ENCODE measurements at places on chromosomes 1 and 21. TPM values are rescaled to one million over a fixed set of nuclear protein-coding genes. Genes with fewer than 3 reads are reported as not detected.
A peak's percentile ranks its signal among the peaks of the same experiment; 100 is the strongest.

- DNase-seq, result peak; percentile 41
Observed at GRCh38 chr1:88890791-88891317, 513 bp downstream of the GTF2B start.

GNB1 gene
- 338 TPM for total RNA-seq

GRCh38 chr21:41726058-41726558 is 40.7 kb downstream of the RIPK4 start:
- DNase-seq, result no peak

DNA sequence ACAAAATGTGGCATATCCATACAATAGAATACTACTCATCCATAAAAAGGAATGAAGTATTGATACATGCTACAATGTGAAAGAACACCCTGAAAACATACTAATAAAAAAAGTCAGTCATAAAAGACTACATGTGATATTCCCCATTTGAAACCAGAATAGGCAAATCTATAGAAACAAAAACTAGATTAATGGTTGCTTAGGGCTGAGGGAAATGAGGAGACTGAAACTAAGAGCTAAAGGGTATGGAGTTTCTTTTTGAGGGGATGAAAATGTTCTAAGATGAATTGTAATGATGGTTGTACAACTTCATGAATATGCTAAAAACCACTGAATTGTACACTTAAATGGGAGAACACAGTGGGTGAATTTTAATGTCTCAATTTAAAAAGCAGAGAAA is 50.9 kb downstream of the ACBD6 start:
- DNase-seq, result no peak

DNA sequence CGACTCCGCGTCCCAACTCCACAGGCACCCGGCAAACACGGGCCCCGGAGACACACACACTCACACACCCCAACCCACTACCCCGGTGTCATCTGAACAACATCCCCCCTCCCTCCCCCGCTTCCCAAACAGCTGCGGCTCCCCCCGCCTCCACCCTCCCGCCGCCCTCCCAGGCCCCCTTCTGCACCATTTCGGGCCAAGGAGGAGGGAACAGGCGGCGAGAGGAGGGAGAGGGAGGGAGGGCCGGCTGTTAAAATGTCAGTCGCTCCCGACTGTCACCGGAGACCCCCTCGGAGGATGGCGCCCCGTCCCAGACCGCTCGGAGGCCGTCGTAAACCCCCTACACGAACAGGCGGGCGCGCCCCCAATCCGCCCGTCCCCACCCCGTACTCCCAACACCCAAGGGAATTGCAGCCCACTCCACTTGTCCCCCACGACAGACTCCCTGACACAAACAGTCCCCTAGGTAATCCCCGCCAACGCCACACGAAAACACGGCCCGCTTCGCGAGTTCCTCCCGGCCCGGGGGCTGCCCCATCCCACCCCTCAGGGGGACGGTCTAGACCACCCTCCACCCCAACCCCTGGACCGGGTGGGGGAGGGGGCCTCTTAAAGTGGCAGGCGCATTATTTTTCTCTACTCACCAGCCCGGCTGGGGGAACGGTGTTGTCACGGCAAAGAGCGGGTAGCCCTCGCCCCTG is 583 bp downstream of the MEF2D start:
- DNase-seq, result no peak

FAM177B gene
- total RNA-seq, result 36.8 TPM

DNA sequence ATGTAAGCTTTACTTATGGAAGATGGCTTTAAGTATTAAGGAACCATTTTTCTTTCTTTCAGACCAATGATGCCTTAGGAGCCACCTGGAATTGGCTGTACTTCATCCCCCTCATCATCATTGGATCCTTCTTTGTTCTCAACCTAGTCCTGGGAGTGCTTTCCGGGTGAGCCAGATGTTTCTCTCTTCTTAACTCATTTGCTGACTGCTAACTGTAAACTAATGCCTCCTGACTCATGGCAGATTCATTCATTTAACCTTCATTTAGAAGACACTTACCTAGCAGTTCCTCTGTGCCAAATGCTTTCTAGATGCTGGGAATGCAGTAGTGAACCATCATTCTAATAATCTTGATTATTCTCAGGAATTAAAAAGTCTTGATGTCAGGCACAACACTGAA is 168.0 kb downstream of the CACNA1E start:
- no peak for DNase-seq

DNA sequence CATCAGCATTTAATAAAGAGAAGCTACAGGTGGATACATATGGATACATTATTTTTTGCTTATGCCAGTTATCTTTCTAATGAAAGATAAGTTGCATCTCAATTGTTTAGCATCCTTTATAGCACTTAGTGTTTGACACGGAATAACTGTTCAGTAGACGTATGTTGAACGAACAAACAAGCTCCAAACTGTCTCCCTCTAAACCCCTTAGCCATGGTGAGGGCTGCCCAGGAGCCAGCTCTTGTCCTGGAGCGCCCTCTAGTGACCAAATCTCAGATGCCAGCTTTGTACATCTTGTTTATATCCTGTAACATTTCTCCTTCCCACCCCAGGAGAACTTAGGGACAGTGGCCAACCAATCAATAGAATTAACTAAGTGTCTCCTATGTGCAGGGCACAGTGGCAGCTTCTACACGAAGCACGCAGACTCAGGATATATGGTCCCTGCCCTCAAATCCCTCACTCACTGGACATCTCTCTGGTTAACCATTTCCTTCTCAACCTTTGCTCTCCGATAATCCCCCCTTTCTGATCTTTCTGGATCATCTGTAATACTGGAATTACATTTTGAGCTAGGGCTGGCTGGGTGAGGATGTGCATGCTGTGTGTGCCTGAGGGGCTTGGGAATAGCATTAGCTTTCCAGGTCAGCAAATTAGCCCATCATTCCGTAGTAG is 22.9 kb downstream of the KCNA10 start:
- peak; percentile 86 for DNase-seq

- no peak for DNase-seq
Observed at GRCh38 chr1:1426496-1427105, 5.5 kb upstream of the ANKRD65 start.

DNA sequence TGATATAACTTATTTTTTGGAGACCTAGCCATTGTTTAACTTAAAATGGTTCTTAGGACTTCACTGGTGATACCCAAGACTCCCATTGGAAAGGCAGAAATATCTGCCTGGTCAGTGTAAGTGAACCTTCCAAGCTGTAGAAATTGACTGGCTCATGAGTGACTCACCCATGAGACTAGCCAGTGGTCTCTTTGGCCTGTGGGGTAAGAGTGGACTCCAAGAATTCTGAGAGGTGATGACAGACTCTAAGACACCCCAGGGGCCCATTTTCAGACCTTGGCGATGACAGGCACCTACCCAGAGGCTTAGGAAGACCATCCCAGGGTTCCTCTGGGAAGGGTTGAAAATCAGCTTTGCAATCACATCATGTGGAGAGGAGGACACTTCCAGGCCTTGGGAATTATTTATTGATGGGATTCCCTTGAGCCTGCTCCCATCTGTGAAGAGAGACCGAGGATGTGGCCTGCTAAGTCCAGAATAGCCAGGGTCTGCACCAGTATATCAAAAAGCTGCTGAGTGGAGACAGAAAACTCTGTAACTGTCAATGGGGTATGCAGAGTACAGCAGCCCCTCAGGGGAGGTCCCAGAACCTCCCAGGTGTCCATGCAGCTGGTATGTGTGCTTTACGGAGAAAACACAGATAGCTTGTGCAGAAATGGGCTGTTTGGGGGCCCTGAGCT is 78.9 kb downstream of the KAZN start:
- no peak for DNase-seq

- no peak for DNase-seq
Observed at GRCh38 chr21:20944139-20944538, 54.1 kb upstream of the NCAM2 start.

- DNase-seq, result peak; percentile 60
Observed at GRCh38 chr21:41593051-41593759, 85.2 kb upstream of the TMPRSS2 start.

DNA sequence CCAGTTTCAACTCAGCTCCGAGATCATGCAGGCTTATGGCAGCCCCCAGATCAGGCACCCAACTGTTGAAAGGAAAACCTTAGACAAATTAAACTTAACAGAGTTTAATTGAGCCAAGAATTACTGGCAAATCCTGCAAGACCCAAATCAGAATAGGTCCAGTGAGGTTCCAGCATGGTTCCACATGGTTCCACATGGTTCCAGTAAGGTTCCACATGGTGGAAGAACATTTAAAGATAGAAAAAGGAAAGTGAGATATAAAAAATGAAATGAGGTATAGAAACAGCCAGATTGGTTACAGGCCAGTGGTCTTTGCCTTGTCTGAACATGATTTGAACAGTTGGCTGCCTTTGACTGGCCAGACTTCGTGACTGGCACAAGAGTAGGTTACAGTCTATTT is 288.8 kb upstream of the LRRC7 start:
- DNase-seq, result no peak
